ENCODE measurements at places on chromosomes 11 and 22.

DNA sequence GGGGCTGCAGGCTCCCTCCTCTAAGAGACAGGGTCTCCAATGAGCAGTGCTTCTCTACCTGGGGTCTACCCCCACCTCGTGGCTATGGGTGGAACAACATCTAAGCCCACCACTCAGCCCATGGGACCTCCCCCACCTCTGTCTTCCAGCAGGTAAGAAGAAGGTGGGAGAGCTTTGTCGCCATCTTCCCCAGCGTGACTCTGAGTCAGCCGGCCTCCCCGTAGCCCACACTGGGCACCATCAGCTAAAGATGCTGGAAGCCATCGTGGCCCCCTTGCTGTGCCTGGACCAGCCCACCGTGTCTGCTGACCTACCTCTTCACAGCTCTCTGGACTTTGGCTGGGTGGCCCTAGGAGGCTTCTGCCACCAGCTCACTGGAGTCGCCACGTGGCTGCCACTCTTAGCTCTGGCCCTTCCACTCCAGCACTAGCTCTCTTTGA lies 944 bp downstream of the C11orf86 start:
- no peak for DNase-seq

DNA sequence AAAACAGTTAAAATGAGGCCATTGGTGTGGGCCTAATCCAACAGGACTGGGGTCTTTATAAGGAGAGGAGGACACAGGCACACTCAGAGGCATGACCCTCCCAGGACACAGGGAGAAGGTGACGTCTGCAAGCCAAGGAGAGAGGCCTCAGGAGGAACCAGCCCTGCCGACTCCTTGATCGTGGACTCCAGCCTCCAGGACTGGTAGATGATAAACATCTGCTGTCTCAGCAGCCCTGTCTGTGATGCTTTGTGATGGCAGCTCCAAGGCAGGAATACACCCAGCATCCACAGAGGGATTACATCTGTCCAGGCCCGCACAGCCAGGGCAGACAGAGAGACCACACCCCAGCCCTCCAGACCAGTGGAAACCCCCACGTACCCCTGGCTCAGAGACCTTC lies 18.4 kb downstream of the CDKN1C start:
- no peak for DNase-seq

DNA sequence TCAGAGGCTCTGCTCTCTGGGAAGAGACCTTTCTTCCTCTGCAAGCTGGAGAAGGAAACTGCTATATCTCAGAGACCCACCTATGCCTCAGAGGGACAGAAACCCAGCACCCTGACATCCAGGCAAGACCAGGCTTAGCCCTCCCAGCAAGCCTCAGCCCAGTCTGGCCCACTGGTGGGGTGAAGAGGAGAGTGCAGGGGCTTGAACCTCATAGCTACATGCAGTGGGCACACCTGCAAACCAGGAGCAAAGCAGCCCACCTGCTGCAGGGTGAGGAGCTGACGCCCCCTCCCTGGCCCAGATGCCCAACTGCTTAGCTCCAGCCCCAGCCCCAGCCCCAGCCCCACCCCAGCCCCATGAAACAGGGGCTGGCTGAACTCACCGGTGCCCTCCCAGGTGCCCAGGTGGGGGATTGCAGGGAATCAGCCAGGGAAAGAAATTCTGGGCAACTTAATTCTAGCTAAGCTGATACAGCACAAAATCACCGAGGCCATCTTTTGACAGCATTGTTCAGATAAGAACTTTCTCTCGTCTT lies 246.8 kb downstream of the BUD13 start:
- no peak for DNase-seq

- DNase-seq: peak; percentile 90
Observed at GRCh38 chr22:39528681-39529486, 3.7 kb downstream of the RPS19BP1 start.

- DNase-seq: no peak
Observed at GRCh38 chr11:19978668-19979518, 181.4 kb downstream of the DBX1 start.

DNA sequence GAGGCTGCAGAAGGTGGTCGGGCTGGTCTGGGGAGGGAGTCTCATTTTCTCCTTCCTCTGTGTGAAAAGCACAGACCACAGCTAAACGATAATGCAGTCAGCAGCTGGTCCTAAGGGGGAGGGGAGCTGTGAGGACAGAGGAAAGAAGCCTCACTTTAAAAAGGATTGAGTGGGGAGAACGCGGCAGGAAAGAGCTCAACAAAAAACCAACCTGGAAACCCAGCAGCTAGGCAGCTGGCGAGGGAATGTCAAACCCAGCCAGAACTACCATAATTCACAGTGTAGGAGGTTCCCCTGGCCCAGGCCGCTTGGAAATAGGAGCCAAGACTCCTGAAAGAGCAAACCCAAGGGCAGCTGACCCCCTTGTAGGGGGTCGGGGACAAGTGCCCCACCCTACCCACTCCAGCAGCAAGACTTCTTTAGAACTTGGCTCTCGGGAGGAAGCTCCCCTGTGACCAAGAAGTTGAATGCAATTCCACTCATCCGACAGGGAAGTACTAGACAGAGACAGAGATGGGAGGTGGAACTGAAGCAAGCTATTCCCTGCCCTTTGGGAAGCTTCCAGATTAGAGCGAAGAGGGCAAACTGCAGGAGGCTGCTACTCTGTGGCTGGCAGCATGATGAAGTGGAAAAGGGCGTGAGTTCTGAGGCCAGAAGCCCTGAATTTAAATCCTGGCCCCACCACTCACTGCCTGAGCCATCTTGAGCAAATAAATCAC lies 16.5 kb upstream of the DGKZ start:
- peak; percentile 75 for DNase-seq

GRCh38 chr11:132540581-132540980 lies 991.7 kb downstream of the OPCML start:
- no peak for DNase-seq

Measured in right hindlimb (tissue), 1 donor.